ENCODE measurements at places on chromosomes 11 and 22.

GRCh38 chr22:36129486-36130388, 30.8 kb downstream of the APOL3 start:
- no peak for DNase-seq

- DNase-seq = no peak
Observed at GRCh38 chr11:71197096-71197495, 55.3 kb downstream of the SHANK2 start.

- peak; percentile 25 for DNase-seq
Observed at GRCh38 chr11:103281301-103281700, 172.1 kb downstream of the DYNC2H1 start.

GRCh38 chr11:5280582-5281102, 10.9 kb upstream of the HBE1 start:
- peak; percentile 98 for DNase-seq

DNA sequence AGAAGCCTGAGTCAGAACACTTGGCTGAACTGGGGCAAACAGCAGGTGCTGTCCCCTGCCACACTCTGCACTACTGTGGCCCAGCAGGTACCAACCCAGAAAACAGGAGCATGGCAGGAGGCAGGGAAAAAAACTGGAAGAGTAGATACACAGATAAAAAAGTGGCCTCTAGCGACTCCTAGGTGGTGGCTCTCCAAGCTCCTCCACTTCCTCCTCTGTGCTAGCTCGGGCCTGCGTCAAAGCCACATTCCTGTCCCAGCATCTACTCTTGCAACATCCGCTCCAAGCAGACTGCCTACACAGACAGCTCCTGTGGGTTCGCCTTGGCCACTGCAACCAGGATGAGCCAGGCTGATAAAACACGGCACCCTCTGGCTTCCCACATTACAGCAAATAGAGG, 6.9 kb downstream of the OR8B12 start:
- peak; percentile 25 for DNase-seq

DNA sequence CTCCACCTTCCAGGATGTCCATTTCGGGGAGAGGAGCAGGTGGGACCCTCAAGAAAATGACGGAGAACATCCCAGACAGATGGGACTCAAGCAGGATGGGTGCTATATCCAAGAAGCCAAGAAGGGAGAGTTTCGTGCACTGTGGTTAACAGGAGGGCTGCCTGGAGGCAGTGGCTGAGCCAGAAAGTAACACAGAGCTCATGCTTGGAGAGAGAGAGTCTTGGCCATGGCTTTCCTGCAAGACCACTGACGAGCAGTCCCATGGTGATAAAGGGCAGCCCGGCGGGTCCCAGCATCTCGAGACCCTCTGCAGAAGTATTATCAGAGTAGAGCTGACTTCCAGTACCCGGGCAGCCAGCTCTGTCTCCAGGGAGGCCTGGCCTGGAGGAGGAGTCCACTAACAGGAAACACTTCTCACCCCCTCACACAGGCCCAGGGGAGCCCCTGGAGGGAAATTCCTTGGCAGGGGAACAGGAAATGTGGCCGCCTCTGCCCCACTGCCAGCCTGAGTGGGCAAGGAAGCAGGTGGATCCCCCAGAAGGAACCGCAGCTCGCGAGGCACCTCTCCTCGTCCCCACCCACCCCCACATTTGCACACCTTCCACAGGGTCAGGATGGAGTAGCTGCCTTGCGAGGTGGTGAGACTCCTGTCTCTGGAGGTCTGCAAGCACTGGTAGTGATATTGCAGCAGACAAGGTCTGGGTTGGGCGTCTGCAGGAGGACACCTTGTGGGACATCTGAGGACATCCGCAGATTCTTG, 32.2 kb downstream of the CYTH4 start:
- DNase-seq = no peak

- no peak for DNase-seq
Observed at GRCh38 chr11:407651-408123, 7.1 kb downstream of the SIGIRR start.

- no peak for DNase-seq
Observed at GRCh38 chr11:72955466-72955865, 141.3 kb downstream of the ATG16L2 start.

DNA sequence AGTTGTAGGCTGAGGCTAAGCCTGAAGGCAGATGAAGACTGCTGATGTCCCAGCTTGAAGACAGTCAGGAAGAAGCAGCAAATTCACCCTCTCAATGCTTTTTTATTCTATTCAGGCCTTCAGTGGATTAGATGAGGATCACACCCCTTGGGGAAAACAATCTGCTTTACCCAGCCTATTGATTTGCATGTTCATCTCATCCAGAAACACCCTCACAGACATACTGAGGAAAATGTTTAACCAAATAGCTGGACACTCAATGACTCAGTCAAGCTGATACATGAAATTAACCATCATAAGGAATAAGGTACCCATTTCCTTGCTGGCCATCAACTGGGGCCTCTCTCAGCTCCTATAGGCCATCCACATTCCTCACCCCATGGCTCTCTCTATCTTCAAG, 549.9 kb upstream of the CCDC90B start:
- no peak for DNase-seq

DNA sequence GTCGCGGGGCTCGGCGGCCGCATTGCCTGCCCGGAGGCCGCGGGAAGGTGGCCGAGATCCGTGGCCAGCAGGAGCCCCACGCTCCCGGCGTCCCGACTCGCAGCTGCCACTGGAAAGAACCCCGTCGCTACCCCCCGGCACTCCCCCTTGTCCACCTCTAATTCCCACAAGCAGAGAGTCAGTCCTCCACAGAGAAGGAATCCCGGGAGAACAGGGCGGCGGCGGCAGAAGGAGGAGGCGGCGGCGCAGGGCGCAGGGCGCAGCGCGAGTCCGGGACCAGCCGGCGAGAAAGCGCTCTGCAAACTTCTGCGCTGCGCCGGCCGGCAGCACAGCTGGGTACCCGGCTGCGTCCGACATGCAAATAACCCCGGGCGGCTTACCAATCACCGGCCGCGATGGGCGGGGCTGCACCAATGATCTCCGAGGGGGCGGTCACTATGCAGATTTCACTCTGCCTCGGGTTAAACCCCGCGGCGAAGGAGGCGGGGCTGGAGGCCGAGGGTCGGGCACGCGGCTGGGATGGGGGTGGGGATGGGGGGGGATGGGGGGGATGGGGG, at the start of gene ABTB2:
ABTB2 (minus strand) TSS at position 310 of the 557 bp plus-strand sequence.
- DNase-seq = peak; percentile 97

- no peak for DNase-seq
Observed at GRCh38 chr11:1501421-1502167, 15.0 kb upstream of the MOB2 start.

DNA sequence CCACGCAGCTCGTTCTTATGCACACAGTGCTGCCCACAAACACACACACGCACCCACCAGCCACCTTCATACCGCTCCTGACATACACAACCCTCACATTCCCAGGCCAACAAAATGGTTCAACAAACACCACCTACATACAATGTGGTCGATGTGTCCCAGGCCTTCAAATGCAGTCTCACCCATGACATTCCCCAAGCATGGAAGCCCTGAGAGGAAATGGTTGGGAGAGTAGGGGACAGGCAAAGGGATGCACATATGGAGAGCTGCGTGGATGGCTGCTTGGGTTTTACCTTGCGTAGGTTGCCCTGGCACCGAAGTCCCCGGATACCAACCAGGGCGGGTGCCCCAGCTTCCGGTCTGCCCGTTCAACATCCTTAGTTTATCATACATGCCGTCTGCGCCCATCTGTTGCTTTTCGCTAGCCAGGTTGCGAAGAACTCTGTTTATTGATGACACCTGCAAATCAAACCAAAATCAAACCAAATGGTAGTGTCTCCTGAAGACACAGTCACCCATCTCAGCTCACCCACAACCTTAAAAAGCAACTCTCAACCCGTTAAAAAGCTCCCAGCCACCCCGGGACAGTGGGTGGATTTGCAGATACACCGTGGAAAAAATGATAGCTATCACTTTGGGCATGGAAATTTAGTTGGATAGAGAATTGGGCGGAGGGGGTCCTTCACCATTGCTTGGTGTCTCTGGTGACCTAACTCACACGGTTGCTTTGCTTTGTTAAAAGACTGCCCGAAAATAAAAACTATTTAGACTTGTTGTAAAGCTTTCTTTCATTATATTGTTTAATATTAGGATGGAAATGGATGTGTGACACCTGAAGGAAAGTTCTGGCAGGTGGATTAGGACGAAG, 10.5 kb downstream of the PAX6 start:
- DNase-seq = no peak

- no peak for DNase-seq
Observed at GRCh38 chr11:75344761-75345454, 6.6 kb downstream of the ARRB1 start.

DNA sequence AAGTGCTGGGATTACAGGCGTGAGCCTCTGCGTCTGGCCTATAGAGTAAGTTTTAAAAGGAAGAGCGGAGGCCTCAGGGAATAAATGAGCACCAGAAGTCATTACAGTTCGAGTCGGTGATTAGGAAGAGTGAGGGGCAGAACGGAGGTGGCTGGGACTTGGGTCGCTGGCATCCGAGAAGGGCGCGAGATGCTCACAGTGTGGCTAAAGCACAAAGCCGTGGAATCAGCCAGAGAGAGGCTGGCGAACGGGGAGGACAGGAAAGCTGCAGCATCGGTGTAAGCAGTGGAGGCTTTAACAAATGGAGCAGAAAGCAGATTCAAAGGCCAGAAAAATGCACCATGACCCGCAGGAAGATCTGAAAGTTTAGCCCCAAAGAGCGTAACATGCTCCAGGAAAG, 2.7 kb upstream of the KRTAP5-4 start:
- no peak for DNase-seq

DNA sequence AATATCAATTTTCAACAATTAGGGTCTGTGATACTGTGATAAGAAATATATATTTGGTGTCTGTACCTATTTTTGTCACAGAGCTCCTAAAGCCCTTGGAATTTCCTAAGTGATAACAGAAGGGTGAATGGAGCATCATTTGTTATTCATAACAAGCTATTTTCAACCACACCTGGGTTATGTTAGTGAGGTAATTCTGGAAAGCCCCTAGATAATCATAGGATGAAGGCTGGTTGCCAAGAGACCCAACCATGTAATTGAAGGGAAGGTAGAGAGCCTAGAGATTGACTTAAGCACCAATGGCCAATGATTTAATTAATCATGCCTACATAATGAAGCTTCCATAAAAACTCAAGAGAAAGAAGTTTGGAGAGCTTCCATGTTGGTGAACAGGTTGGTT, 109.4 kb downstream of the KIF18A start:
- no peak for DNase-seq

- no peak for DNase-seq
Observed at GRCh38 chr11:73194593-73194992, 23.5 kb upstream of the P2RY2 start.

DNA sequence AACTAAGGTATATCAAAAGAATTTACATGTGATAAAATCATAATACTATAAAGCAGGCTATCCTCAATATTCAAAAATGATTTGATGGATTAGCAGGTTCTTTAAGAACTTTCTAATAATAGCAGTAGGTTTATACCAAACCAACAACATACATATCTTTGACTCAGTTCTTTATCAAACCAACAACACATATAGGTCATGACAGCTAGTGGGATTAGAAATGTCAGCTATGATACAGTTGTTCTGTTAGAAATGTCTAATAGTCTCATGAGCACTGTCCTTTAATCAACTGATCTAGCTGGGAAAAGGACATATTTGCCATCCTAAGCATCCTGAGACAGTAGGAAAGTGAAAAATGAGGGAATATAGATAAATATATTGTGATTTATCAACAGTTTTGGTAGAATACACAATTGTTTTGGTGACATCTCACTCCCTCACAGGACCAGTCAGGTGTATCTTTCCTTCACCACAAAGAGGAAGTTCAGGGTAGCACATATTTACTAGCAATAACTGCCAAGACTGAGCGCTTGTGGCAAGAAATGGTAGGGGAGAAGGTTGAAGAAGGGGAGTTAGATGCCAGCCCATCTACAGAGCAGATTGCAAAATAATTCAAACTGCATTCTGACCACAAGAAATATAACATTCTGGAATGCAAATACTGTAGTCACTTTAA, 90.8 kb upstream of the APOA1 start:
- DNase-seq = no peak

DNA sequence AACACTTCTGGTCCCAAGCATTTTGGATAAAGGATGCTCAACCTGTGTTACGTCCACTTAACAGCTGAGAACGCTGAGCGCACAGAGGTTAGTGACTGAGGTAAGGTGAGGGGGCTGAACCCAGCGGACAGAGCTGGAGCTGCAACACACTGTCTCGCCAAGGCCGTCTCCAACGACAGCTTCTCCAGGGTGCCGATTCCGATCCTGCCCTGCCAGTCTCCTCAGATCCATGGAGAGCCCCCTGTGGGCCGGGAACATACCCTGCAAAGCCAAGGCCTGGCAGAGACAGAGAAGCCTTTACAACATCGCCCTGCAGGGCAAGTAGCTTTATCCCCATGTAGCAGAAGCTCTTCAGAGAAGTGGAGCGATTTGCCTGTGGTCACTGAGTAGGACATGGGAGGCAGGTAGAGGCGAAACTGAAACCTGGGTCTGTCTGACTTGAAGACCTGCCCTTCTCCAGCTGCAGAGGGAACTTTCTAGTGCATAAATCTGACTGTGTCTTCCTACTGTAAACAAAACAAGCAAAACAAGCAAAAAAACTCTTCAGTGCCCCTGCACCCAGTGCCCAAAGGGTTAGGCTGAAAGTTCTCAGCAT, 72.8 kb downstream of the SCUBE1 start:
- DNase-seq = no peak

GRCh38 chr11:63508009-63508408, 2.1 kb downstream of the LGALS12 start:
- no peak for DNase-seq

- DNase-seq = no peak
Observed at GRCh38 chr11:133993921-133994320, 37.2 kb upstream of the IGSF9B start.

DNA sequence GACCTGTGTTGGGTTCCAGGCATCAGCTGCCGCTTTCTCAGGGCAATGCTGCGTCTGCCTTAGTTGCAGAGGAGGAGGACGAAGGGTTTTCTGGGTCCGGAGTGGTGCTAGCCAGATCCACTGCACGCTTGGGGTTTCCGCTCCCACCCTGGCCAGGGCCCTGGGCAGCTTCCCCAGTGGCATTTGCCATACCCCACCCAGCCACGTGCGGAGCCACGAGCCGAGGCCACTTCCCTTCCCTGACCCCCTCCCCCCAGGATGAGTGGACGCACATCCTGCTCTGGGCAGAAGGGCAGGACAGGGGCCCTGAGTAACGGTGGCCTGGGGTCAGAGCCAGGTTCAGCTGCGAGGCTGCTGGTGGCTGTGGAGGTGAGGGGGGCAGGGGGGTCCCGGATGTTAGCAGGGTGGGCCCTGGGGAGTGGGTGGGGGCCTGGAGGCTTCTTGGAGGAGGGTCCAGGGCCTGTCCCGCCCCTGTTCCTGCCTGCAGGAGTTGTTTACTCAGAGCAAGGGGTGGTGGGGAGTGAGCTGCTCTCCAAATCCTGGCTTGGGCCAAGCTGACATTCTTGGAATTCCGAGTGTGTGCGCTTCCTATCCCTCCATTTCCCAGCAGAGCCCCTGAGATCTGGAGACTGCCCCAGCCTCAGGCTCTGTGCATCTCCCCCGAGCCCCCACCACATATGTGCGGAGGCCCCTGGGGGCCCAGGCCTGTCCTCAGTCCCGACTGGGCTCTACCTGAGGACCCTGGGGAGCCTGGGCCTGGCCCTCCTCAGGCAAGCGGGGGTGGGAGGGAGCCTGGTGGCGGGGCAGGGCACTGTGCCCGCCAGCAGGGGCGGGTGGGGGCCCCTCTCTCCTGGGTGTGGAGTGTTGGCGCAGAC, 1.4 kb downstream of the TSPAN4 start:
- DNase-seq = peak; percentile 98

Measured in AG10803 (cell line).